ENCODE measurements at places on chromosomes 5 and 9.

DNA sequence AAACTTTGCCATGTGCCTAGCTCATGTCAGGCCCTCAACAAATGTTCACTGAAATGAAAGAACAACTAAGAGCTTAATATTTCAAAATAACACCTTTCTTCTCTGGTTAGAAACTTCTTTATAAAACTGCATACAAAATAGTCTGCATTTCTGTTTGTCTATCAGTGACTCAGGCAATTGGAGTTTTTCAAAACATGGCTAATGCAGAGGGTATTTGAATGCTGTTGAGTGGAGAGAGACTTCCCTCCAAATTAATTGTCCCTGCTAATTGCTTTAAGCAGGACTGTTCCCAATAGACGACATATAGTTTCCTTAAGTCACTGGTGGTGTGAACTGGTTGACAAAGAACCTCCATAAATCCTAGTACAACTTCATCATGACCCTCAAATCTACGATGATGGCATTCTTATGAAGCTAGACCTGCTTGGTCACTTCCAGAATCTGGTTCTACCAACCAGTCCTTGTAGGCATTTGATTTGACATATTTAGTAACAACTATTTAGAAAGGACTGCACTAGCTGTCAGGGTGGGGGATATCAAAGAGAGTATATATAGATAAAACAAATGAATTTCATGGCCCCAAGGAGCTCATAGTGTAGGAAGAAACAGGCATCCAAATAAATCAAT lies 84.5 kb downstream of the PRLR start:
- DNase-seq, result no peak

DNA sequence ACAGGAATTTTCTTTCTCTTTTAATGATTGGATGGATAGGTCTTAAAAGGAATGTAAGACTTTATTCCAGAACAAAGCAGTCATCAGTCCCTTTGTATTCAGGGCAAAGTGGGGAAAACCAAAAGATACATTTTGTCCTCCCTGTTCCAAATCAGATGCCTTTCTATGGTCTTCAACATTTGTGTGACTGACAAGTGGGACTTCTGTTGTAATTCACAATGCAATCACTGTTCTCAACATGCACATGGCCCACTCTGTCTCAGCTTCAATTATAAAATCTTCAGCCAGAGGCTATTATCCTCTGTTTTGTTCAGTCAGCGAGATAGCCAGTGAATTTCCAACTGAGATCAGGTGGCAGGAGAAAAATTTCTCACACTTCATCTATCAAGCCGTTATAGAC lies 95.5 kb upstream of the ERBIN start:
- no peak for DNase-seq

DNA sequence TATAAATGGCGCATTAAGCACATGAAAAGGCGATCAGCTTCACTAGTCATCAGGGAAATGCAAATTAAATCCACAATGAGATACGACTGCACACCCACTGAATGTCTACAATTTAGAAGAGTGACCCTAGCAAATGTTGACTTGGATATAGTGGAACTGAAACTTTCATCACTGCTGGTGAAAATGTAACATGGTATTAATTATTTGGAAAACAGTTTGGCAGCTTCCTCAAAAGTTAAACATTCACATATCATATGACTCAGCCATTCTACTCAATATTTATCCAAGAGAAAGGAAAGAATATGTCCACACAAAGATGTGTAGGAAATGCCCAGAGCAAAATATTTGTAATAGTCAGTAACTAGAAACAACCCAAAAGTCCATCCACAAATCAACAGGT lies 146.5 kb downstream of the LPAR1 start:
- DNase-seq, result no peak

- DNase-seq, result no peak
Measured at GRCh38 chr9:132551556-132551955, 30.9 kb upstream of the BARHL1 start.

GRCh38 chr9:69249337-69249736 lies 75.3 kb downstream of the TJP2 start:
- no peak for DNase-seq
